ENCODE measurements at places on chromosomes 5 and 9.

GRCh38 chr5:59039296-59040023 is 456.6 kb downstream of the RAB3C start:
- no peak for DNase-seq

- DNase-seq = no peak
Observed at GRCh38 chr9:134533850-134534588, 107.6 kb upstream of the COL5A1 start.

DNA sequence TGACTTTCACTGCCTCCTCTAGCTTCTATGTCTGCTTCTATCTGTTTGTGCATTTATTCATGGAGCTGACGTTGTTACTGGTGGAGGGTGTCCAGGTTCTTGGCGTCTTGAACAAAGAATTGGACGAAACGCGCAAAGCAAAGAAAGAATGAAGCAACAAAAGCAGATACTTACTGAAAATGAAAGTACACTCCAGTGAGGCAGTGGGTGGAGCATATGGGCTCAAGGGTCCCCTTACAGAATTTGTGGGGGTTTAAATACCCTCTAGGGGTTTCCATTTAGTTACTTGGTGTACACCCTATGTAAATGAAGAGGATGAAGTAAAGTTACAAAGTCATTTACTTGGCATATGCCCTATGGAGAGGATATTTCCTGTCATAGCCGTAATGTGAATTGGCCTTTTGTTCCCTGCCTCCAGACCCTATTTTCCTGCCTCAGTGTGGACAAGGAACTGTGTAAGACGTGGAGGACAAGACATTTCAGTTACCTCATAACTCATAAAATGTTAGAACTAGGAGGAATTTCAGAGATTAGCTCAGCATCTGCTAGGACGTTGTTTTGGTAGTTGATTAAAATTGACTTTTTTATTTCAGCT is 3.1 kb downstream of the POLR3G start:
- DNase-seq = no peak

- DNase-seq = no peak
Observed at GRCh38 chr9:124708633-124709291, 62.3 kb downstream of the NR6A1 start.

DNA sequence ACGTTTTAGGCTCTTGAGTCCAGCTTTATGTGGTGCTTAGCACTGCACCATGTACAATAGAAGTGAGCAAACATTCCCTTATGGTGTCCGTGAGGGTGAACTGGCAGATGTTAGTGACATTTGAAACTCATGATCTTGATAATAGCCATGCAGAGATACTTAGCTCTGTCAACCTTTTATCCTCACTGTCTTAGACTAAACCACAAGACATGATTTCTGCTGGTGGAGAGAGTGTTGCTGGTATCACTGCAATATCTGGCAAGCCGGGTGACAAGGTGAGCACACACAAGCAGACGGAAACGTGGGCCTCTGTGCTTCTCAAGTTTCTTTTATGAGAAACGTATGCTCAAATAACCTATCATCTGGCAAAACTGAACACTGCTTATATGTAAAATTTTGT is 68.4 kb downstream of the CAST start:
- no peak for DNase-seq

DNA sequence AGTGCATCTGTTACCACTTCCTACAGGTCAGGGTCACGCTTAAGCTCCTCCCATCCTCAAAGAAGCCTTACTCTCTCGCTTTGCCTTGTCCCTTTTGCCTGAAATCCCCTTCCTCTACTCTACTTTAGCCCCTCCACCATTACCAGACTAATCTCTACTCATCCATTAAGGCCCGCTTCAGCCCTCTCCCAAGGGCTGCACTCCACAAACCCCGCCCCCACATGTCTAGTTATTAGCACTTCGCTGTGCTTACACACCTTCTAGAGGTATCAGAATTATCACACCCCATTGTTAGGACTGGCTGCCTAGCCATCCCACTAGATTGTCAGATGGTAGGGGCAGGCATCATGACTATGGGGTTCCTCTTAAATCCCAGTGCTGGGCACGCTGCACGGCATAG is 565.7 kb upstream of the WWC1 start:
- DNase-seq = no peak

- DNase-seq = no peak
Observed at GRCh38 chr5:89967771-89968444, 441.6 kb downstream of the CETN3 start.

DNA sequence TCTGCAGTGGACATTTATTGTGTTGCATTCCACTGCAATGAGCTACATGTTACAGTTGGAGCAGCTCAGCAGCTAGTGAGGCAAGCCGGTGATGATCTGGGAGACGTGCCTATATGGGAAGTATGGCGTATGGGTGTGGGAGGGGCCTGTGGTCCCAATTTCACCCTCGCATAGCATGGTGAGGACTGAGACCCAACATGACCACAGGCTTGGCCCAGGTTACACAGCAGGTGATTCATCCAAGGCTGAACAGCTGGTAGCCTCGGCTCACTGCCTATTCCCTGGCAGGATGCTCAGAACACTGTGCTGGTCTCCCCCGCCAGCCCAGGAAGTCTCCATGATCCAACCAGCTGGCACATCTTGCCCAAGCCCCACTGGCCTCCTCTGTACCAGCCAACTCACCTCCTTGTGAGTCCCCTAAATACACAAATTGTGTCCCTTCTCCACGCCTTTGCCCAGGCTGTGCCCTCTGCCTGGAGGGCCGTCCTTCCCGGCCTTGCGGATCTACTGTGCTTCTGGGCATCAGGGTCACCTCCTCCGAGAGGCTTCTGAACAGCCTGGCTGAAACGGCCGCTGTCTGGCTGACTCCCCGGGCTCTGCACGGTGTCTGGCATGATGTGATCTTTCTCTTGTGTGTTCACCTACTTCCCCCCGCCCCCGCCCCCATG is 81.4 kb downstream of the NSUN2 start:
- no peak for DNase-seq

DNA sequence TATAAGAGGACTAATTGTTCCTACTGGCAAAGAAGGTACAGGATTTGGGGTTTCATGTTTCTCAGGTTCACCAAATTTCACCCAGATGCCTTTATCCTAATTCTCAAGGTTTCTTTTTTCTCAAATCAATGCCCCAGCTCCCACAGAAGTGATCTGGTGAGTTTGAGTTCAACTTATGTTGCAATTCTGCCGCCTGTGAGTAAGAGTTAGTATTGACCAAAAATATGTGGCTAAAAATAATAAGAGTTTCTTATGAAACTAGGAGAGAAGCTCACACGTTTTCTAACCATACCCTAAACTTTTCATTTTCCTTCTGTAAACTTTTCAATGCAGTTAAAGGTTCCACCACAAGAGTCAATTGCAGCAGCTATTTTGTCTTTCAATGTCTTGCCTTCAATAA is 15.1 kb downstream of the SLCO6A1 start:
- DNase-seq = no peak

GRCh38 chr9:6978591-6978990 is 220.8 kb downstream of the KDM4C start:
- DNase-seq = no peak

DNA sequence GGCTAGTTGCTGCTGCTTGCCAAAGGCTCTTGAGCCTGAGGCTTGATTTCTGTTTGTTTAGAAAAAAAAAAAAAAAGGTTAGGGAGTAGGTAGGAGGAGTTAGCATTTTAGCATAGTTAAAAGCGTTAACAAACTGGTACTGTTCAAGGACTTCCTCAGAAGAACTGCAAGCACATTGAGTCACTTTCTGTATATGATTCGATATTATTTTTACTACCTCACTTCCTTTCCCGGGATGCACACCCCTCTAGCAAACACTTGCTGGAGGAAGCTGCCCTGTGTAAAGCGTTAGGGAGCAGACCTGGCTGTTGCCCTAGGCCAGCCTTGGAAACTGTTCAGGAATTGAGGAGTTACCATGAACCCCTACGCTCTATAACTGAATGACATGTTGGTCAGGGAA is 15.7 kb upstream of the CEP120 start:
- no peak for DNase-seq

- DNase-seq = no peak
Observed at GRCh38 chr9:90891308-90892040, 89.9 kb downstream of the SYK start.

GRCh38 chr5:163379298-163380155 is 57.9 kb upstream of the CCNG1 start:
- peak; percentile 75 for DNase-seq

- DNase-seq = no peak
Observed at GRCh38 chr9:133891741-133892140, 100.4 kb downstream of the VAV2 start.

- DNase-seq = no peak
Observed at GRCh38 chr5:80142996-80143395, 107.8 kb downstream of the THBS4 start.

DNA sequence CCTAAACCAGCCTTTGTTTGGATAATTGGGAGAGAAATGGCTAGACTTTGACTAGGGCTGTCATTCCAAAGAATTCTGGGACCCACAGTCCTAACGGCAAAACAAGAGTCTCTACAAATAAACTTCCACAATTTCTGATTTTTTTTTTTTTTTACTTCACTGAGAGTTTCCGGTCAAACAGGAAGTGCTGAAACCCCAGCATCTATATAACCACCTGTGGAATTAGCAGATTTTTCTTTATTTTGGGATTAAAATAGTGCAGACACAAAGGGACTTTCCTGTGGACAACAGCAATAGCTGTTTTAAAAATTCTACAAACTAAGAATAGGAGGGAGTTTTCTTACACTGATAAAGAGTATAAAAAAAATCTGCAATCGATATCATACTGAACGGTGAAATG is 157.4 kb downstream of the ARSB start:
- DNase-seq = no peak

GRCh38 chr5:123286891-123287290 is 136.3 kb downstream of the CEP120 start:
- no peak for DNase-seq

DNA sequence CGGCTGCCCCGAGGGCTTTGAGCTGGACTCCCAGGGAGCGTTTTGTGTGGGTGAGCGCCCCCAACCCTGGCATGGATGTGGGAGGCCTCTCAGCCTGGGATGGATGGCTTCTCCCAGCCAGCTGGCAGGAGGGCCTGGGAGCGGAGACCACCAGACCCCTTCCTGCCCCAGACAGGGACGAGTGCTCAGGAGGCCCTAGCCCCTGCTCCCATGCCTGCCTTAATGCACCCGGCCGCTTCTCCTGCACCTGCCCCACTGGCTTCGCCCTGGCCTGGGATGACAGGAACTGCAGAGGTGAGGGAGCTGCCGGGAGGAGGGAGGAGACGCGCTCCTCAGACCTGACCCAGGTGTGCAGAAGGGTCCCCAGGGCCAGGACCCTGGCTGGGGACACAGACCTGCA is 17.4 kb upstream of the ASS1 start:
- DNase-seq = no peak

DNA sequence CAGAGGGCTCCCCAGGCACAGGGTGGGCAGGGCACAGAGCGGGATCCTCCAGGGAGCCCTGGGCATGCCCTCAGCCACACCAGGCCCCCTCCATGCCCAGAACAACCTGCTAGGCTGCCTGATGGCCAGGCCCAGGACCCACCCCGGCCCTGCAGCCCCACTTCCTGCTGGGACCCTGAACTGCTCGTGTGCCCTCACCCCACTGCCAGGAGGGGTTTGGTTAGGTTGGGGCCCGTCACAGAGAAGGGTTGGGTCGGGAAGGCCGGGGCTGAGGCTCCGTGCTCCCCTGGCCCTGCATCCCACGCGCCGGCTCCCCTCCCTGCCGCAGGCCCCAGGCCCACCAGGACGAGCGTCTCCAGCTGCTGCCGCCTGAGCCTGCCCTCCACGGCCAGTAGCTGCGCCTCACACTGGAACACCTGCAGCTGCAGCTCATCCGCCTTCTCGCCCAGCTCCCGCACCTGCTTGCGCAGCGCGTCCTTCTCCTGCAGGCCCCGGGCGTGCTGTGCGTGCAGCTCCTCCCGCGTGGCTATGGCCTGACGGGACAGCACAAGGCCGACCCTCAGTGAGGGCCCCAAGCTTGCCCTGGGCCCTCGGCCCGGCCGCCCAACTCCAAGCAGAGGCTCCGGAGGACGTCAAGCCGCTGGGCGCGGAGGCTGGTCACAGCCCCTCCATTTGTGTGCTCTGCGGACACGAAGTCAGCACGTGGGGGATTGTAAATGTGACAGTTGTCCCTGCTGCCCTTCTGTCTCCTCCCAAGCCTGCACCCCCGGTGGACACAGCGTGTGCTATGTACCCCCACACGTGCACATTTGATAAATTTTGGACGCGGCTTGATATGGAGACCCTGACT is 4.0 kb upstream of the DNLZ start:
- DNase-seq = no peak

GRCh38 chr5:63125392-63125791 is 546.8 kb downstream of the LRRC70 start:
- DNase-seq = no peak

DNA sequence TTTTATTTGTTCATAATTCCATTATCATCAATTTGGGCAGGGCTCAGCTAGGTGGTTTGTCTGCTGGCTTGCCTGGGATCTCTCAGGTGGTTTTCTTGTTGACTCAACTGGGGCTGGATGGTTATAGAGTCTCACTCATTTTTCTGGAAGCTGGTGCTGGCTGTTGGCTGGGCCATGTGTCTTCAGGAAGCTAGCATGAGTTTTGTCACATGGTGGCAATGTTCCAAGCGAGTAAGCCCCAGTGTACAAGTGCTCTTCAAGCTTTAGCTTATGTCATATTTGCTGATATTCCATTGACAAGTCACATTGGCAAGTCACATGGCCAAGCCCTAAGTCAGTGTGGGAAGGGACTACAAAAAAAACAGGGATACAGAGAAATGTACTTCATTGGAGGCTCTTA is 2.3 kb upstream of the RASEF start:
- DNase-seq = no peak

- DNase-seq = no peak
Observed at GRCh38 chr5:95818181-95819147, 4.1 kb downstream of the GLRX start.

DNA sequence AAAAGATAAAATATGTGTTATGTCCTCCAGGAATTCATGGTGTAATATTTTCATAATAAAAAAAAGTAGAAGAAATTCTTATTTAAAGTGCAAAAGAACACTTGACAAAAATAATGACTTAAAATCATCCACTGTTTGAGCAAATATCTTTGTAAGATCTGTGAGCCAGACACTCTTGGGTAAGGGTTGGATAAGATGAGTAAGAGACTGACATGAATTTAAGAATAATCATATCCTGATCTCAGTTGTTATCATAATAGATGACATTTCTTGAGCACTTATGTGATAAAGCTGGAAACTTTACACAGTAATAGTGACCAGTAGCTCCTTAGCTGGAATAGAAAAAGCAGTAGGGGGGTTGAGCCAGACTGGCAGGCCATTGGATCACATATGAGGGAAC is 40.0 kb upstream of the ADRB2 start:
- no peak for DNase-seq

- no peak for DNase-seq
Observed at GRCh38 chr5:176743136-176743861, 67.1 kb upstream of the UNC5A start.

DNA sequence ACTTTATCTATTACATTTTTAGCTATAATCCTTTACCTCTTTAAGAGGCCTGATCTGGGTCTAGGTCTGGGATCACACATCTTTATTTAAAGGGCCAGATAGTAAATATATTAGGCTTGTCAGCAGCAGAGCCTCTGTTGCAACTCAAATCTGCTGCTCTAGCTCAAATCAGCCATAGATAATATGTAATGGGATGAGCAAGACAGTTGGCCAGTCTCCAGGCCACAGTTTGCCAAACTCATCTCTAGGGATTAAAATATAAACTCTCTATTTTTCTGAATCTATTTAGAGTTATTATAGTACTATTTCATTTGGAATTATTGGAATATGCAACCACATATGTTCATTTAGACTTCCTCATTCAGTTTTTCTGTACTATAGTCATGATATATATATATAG is 115.9 kb upstream of the MINAR2 start:
- DNase-seq = no peak

Measured in HCT116 (cell line).